Suppressor macrophage (primary cell): ENCODE measurements at places on chromosomes 16 and 17.

DNA sequence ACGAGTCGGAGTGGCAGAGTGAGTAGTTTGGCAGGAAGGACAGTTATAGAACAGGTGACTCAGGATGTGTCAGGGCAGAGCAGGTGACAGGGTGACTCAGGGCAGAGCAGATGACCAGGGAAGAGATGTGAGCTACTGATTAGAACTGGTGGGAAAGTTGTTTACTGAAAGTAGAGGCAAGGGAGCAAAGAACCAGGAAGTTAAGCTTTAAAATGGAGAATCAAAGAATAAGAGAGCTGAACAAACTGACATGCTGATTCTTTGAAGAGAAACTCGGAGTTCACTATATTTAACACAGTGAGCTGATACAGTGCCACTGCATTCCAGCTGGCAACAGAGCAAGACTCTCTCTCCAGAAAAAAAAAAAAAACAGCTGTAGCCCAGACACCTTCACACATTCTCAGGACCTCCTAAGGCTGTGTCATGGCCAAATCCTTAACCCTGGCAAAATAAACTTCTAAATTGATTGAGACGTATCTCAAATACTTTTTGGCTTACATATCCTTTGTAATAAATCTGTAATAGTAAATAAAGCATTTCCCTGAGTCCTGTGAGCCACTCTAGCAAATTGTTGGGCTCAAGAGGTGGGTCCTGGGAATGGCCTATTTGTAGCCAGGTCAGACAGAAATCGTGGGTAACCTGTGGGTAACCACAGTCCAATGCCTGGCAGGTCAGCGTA, 12.3 kb upstream of the UBE2I start:
- peak; percentile 58 for DNase-seq

DNA sequence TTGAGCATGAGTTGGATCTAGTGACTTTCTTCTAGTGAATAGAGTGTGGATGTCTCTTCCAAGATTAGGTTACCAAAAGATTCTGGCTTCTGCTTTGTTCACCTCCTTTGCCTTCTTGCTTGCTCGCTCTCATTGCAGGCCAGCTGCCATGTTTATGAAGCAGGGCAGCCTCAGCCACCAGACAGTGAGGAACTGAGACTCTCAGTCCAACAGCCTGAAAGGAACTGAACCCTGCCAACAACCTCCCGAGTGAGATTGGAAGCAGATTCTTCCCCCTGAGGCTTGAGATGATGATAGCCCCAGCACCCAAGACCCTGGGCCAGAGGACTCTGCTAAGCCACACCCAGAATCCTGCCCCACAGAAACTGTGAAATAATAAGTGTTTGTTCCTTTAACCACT, 48.4 kb downstream of the NOG start:
- peak; percentile 30 for DNase-seq

- no peak for DNase-seq
Measured at GRCh38 chr16:68754084-68754792, 17.1 kb downstream of the CDH1 start.

GRCh38 chr17:20271011-20271610, 196.2 kb downstream of the LGALS9B start:
- no peak for DNase-seq

DNA sequence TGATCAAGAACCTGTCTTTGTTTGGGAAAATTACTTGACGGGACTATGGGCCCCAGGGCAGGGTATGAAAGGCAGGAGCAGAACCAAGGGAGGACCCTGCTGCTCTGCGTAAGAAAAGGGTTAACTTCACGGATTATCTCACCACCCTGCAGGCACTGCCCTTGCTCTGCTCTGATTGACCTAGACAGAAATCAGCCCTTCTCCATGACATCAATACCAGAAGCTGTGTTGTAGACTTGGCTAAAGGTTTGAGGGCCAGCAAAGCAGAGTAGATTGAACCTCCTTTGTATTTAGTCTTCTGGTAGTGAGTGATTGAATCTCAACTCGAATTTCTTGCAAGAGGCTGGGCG, 52.9 kb upstream of the ETV4 start:
- DNase-seq = no peak
